Sigmoid colon (tissue), 7 donors: ENCODE measurements at places on chromosomes 7 and 10. TPM values are rescaled to one million over a fixed set of nuclear protein-coding genes. Genes with fewer than 3 reads are reported as not detected.

DNA sequence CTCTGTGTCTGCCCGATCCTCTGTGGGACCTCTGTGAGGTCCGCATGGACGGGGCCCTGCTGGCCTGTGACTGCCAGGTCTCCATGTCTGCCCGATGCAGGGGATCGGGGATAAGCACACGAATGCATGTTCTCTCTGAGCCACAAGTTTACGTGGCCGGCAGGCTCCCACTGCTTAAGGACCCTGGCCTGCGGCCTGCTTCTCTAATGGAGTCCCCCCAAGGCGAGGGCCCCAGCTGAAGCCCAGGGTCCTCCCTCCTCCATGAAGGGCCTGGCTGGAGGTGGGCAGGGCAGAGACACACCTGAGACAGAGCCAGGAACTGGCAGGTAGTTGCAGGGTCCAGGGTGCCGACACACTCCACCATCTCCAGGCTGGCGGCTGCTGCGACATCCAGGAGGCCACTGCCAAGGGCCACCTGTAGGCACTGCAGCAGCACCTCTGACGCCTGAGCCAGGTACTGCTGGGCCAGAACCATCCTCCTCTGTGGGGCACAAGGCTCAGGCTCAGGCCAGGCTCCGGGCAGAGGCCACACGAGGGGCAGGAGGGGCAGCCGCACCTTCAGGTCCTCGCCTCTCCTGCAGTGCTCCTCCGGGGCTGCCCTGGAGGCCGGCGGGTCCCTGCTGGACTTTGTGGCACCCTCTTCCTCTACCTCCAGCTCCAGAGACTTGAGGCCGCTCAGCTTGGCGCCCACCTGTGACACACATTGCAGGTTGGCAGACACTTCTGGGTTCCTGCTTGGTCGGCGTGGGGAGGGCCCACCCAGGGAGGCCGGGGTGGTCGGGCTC lies 60.9 kb upstream of the NKX6-2 start:
- DNase-seq, result peak; percentile 47

SPDYE18 gene
- total RNA-seq, result 1.2 TPM

DNA sequence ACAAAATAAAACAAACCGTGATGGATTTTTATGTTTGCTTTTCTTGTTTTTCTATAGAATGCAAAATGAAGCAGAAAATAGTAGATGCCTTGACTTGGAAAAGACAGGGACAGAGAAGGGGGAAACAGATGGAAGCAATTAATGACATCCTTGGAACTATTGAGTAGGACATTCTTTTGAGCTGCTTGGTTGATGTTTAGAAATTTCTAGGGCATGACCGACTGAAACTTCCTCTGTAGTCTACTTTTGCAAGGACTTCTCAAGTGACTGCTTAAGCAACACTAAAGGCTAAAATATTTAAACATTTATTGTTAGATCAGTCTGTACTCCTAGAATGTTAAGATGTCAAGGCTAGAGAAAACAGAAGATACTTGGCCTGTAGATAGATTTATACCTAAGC lies 49.4 kb downstream of the VCL start:
- DNase-seq, result no peak

FAM131B gene
- total RNA-seq, result 15.7 TPM

GRCh38 chr7:47344171-47344955 lies 237.5 kb downstream of the TNS3 start:
- DNase-seq, result no peak

GRCh38 chr7:42671627-42672026 lies 240.2 kb downstream of the C7orf25 start:
- no peak for DNase-seq

CRTAC1 gene
- total RNA-seq, result 1.5 TPM

DNA sequence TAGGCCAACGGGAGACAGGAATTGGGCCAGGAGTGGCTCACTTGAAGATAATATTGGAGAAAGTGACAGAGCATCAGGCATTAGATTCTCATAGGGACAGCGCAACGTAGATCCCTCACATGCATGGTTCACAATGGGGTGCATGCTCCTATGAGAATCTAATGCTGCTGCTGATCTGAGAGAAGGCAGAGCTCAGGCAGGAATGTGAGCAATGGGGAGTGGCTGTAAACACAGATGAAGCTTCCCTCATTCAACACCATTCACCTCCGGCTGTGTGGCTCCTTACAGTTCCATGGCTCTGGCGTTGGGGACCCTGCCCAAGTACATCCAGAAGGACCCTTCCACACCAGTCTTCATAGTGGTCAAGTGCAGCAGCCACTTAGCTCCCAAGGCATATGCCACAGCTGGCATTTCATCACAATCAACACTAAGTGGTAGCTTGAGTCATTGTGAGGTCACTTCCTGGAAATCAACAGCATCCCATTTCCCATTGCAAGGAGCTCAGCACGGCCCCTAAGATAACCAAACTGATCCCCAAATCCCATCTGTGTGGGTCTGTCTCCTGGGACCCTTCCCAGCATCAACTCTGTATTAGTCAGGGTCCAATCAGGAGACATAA lies 174.5 kb downstream of the TPST1 start:
- no peak for DNase-seq

LAMB1 gene
- 246 TPM for total RNA-seq

DNA sequence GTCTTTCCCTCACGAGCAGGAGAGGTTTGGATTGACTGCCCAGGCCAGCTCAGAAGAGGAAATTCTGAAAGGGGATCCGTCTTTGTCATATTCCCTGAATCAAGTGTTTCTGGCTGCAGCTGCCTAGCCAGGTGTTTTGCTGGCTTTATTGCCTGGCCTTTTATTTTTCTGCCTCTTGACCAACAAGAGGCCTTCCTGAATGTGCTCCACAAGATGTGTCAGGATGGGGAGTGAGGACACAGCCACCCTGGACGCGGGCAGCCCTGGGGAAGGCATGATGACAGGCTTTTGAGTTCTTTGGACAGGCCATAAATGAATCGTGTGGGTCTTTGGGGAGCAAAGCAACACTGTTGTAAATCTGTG lies 163.6 kb downstream of the CAMK1D start:
- no peak for DNase-seq

- DNase-seq, result no peak
Measured at GRCh38 chr7:22849662-22850061, 27.0 kb upstream of the TOMM7 start.

CLIP2 gene
- total RNA-seq, result 22.1 TPM

- no peak for DNase-seq
Measured at GRCh38 chr7:13821152-13821787, 168.2 kb downstream of the ETV1 start.

- no peak for DNase-seq
Measured at GRCh38 chr7:149595541-149595940, 97.9 kb upstream of the ZNF746 start.

- no peak for DNase-seq
Measured at GRCh38 chr7:49597805-49598204, 175.6 kb upstream of the VWC2 start.

MACROH2A2 gene
- 19.4 TPM for total RNA-seq

GRCh38 chr10:130018265-130018664 lies 54.2 kb upstream of the EBF3 start:
- DNase-seq, result no peak

- no peak for DNase-seq
Measured at GRCh38 chr7:150754951-150755350, 17.7 kb downstream of the GIMAP5 start.

- DNase-seq, result no peak
Measured at GRCh38 chr10:119410361-119411116, 132.0 kb downstream of the RGS10 start.

- no peak for DNase-seq
Measured at GRCh38 chr7:36100226-36100625, 52.8 kb upstream of the EEPD1 start.

DNA sequence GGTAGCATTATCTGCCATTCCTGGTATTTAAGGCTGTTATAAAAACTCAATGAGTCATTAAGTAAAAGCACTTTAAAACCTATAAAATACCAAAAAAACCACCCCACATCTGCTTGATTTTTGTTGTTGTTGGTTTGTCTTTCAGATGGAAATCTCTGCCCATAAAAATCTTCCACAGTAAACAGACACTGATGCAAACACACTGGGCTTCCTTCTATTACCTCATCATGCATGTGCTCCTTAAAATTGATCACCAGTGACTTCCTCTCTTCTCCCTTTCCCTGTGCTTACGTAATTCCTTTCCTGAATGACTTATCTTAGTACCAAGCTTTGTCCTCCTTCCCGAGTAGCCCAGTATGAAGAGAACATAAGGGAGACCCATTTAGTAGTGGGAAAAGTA lies 167.2 kb downstream of the EVX1 start:
- DNase-seq, result no peak

GRCh38 chr10:102644066-102644645 lies at the start of gene TRIM8:
TSS of gene TRIM8 (plus strand) at chr10:102644479. CDS start at chr10:102644618, 139 bp downstream.
- no peak for DNase-seq

GRCh38 chr7:121107923-121108498 lies 119.5 kb downstream of the CPED1 start:
- no peak for DNase-seq

- no peak for DNase-seq
Measured at GRCh38 chr10:66760941-66761340, 164.9 kb upstream of the LRRTM3 start.

DNA sequence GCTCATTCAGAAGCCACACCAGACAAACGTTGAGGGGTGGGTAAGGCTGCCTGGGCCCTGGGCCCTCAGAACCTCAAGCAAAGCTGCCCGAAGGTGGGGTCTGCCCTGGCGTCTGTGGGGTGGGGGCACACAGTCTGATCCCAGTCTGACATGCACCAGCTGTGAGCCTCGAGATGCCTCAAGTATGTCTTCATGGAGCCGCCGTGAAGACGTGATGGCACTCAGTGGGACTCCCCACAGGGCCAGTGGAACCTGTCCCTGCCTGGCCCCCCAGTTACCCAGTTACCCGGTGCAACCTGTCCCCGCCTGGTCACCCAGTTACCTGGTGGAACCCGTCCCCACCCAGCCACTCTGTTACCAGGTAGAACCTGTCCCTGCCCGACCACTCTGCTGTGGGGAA lies 351.2 kb downstream of the PTPRN2 start:
- DNase-seq, result no peak

TAF3 gene
- total RNA-seq, result 7.5 TPM

DNA sequence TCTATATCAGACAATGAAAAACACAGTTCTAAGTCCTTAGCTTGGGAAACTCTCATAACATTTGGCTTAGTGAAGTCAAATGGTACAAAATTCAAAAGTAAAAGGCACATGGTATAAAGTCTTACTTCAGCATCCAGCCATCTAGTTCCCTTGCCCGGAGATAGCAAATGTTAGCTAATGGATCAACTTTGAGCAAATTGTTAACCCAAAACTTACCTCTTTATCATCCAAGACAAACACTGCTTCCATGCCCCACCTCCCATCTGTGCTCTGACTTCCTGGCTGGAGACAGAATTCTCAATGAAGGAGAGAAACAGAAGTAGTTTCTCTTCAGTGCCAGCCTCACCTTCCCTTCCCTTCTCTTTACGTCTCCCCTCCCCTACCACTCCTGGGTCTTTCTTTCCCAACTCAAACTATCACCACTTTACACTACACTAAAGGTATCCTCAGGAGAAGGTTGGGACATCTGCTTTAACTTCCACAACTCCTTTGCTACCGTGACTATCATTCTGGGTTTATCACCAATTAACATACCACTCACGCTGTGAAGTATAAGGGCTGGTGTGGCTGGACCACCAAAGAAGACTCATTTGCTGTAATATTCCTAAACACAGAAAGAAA lies 21.2 kb upstream of the ZNRF2 start:
- DNase-seq, result no peak
